Prostate gland (tissue), 2 donors: ENCODE measurements at places on chromosomes 6 and 20. TPM values are rescaled to one million over a fixed set of nuclear protein-coding genes. Genes with fewer than 3 reads are reported as not detected.

The CRIP3 gene
- total RNA-seq = 0.55 TPM

The CLDN20 gene
- total RNA-seq = not detected

The TUBB2B gene
- total RNA-seq = 3.9 TPM

The OLIG3 gene
- total RNA-seq = not detected

The HLA-DQA2 gene
- total RNA-seq = 0.45 TPM

The TOMM34 gene
- 24.4 TPM for total RNA-seq

The ATRN gene
- 34.6 TPM for total RNA-seq

GRCh38 chr6:1993042-1993441 lies 252.4 kb downstream of the GMDS start:
- no peak for DNase-seq

- no peak for DNase-seq
Measured at GRCh38 chr6:145110109-145110508, 625.2 kb downstream of the EPM2A start.

GRCh38 chr6:95244751-95245150 lies 332.6 kb upstream of the MANEA start:
- no peak for DNase-seq

GRCh38 chr6:50602292-50602691 lies 111.0 kb upstream of the TFAP2D start:
- no peak for DNase-seq

DNA sequence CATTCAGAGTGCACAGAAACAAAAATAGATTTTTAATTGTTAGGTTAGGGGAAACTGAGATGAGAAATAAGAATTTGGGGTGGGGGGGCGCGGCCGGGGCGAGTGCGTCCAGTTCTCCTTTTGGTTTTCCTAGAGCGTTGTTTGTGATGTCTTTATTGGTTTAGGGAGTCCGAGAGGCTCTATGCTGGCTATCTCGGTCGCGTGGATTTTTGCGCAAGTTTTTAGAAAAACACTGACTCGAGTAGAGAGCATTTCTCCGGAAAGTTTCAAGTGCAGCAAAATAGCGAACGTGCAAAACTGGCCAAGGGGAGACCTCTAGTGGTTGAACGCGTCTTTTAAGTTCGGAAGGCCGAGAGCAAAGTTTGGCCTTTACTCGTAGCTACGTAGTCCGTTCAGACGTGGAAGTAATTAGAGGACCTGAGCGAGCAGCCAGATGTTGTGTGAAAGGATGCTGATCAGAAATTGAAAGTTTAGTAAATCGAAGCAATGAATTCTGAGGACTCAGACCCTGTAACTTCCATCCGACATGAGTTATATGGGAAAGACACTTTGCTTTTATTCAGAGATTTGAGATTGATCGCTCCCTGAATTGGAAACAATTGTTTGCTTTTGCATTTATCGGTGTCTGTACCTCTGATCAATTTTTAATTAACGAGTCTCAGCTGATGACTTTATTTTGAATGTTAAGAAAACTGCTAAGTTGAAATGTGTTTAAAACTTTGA lies 2.7 kb downstream of the L3MBTL3 start:
- DNase-seq = peak; percentile 84

GRCh38 chr20:58677079-58677604 lies 15.5 kb upstream of the NPEPL1 start:
- no peak for DNase-seq

- DNase-seq = peak; percentile 1
Measured at GRCh38 chr20:43821795-43822194, 92.9 kb upstream of the TOX2 start.

GRCh38 chr20:32155017-32155981 lies 45.8 kb downstream of the TM9SF4 start:
- peak; percentile 29 for DNase-seq

DNA sequence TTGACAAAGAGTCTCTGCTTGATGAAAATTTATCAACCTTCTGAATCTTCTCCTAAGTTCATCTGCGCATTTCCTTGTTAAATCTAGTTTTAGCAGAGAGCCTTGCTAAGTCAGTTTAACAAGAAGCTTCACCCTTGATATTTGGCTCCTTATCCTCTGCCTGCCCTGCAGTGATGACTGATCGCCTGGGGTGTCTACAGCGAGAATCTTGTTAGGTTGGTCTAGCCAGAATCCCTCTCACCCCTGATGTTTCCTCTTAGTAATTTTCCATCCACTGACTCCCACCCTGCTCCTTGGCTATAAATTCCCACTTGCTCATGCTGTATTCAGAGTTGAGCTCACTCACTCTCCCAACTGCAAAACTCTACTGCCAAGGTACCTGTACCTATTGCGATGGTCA lies 114.1 kb downstream of the TENT5A start:
- no peak for DNase-seq

DNA sequence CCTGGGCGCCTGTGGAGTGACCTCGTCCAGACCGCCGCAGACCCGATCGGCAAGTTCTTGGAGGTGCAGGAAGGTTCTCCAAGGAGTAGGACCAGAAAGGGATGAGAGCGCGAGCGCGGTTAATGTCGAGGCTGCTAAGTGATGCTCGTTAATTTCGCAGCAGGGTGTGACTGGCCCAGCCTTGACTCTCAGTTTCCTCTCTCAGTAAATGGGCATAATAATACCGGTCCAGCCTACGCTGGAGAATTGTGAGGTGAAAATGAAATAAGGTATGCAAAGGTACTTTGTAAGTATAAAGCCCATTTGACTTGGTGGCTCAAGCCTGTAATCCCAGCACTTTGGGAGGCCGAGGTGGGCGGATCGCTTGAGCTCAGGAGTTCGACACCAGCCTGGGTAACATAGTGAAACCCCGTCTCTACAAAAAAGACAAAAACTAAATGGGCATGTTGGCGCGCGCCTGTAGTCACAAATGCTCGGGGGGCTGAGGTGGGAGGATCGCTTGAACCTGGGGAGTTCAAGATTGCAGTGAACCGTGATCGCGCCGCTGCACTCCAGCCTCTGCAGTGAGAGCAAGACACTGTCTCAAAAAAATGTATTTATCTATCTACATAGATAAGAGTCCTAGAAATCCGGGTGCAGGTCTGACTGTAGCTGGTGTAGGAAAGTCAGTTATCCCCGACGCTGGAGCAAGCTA lies 634 bp upstream of the BTBD9 start:
- no peak for DNase-seq

- no peak for DNase-seq
Measured at GRCh38 chr6:49549691-49550491, 577 bp upstream of the C6orf141 start.

DNA sequence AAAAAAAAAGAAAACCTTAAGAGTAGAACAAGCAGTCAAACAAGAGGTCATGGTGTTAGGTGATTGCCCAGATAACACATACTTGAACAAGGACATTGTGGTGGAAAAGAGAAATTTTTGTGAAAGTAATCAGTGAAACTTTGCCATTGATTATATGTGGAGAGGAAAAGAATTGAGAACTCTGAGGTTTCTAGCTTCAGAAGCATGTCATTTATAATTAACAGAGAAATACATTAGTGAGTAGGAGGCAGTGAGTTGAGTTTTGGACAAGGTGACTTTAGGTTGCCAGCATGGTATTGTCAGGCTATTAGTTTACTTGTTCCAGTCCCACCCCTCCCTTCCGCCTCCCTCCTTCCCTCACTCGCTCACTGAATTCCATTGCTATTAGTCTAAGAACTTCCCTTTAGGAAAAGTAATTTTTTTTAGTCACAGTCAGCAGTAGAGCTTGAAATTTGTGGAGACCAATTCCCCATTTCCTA lies 17.2 kb downstream of the TAB2 start:
- DNase-seq = no peak

GRCh38 chr20:17808357-17808756 lies 108.6 kb downstream of the BANF2 start:
- DNase-seq = no peak

DNA sequence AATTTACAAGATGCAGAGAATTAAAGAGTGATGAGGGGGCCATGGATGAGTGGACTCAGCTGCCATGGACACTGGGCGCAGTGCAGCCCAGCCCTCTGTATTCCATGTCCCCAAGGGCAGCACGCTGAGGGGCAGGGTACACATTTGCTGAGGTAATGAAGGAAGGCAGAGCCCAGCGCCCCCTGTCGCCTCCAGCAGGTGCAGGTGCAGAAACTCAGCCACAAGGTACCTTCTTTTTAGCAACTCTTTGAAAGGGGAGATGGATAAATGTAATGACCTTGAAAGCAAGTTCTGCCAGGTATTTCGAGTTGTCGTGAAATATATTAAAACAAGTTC lies 7.1 kb downstream of the CD93 start:
- DNase-seq = no peak

DNA sequence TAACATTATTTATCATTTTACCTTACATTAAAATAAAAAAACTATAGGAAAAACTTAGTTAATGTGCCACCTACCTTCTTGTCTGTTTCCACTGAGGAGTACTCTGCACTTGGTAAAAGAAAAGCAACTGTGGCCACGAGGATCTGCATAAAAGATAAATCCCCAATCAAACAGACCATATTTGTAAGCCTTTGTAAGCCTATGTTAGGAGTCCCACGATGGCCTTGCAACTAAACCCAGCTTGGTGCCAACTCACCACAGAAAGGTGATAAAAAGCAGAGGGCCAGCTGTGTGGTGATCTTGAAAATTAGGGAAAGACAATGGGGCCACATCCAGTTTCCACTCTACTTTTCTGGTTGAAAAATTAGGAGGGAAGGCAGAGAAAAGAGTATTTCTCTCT lies 156.9 kb downstream of the INSM1 start:
- DNase-seq = no peak

DNA sequence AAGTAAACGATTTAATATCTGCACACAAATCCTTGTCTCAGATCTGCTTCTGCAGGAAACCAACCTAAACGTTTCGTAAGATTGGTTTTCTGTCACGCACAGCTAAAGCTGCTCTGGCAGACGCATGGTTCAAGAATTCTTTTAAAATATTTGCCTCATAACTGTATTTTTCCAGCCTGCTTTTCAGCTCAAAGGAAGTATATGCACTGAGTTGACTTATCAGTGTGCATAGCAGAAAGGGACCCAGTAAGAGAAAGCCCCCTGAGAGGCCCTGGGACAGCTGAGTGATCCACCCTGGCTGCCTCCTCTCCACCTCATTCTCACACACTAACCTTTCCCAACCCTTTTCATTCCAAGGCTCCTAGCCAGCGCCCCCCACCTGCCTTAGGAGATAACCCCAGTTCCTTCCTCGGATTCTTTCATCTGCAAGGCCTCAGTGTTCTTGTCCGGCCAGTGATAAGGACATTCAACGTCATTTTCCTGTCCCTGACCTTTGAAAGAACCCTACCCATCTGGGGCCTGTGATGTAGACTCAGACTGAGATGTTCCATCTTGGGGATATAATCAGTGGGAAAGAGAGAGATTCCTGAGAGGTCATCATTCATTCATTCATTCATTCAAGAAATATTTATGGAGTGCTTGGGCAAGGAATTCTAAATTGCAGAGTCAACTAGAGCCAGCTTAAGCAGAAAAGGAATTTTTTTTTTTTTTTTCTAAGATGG lies 22.4 kb upstream of the SLC9A8 start:
- no peak for DNase-seq
